Activated CD4-positive, alpha-beta T cell treated with anti-CD3 and anti-CD28 coated beads, Interleukin-2, amount 50 U/mL, for 24 hours (primary cell): ENCODE measurements at places on chromosomes 6 and 20.
A peak's percentile ranks its signal among the peaks of the same experiment; 100 is the strongest.

DNA sequence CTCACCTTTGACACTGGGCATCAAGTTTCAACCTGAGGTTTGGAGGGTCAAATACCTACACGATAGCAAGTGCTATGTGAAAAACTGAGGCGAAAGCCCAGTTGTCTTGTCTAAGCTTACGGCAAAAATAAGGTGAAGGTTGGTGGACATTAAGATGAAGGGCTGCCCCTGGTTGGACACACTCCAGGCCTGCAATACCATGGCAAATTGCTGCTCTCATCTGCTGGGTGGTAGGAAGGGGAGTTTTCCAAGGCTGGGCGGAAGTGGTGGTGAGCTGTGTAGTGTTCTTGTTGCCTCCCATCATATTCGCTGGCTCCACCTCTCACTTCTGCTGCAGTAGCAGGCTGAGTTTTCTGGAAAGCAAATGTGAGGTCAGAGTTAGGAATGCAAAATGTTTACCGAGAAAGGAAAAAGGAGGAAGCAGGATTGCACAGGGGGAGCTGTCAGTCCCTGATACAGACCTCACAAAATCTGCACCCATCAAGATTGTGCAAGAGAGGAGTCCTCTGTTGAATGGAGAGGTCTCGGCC lies 33.7 kb downstream of the SCP2D1 start:
- DNase-seq, result no peak

DNA sequence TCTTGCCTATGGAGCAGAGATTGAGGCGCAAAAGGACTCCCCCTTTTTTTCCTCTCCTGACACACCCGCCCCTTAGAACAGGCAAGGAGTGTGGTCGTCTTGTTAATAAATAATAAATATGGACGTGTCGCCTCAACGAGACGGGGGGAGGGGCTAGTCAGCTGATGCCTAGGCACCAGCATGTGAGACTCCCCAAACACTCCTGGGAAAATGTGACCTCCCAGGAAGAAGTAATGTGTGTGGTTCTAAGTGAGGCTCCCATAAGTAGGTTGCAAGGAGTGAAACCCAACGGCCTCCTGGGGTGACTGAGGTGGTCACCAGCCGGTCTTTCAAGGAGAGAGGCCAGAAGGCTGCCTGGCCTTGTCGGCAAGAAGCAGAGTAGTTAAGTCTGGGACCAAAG lies 1.1 kb upstream of the FAXC start:
- DNase-seq, result no peak

DNA sequence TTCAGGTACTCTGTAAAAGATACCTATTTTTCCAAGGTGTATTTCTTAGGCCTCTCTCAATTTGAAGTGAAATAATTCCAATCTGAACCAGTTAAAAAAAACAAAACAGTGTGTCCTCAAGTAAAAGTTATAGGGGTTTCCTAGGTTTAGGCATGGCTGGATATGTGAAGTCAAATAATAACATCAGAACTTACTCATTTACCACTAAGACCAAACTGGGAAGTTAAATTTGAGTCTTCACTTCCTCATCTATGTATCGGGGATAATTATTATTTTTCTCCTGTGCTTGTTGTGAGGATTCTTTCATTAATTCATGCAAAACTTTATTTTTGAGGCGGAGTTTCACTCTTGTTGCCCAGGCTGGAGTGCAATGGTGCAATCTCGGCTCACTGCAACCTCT lies 86.2 kb upstream of the PTPRK start:
- no peak for DNase-seq

GRCh38 chr6:5122504-5123112 lies 37.5 kb downstream of the PPP1R3G start:
- DNase-seq, result no peak

DNA sequence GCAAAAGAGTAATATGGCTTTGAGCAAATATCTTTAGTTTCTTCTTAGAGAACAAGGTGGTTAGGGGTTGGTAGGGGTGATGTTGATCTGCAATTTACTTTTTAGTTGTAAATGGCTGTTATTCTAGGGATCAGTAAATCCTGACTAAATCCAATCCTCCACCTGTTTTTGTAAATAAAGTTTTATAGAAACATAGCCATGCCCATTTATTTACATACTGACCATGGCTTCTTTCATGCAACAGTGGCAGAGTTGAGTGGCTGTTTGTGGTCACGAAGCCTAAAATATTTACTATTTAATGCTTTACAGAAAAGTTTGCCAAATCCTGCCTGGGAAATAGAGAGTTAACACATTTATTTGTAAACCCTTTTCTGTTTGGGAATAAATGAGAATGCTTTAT lies 14.7 kb downstream of the HIVEP1 start:
- DNase-seq, result no peak

- DNase-seq, result no peak
Observed at GRCh38 chr6:108798670-108799353, 49.4 kb upstream of the ARMC2 start.

DNA sequence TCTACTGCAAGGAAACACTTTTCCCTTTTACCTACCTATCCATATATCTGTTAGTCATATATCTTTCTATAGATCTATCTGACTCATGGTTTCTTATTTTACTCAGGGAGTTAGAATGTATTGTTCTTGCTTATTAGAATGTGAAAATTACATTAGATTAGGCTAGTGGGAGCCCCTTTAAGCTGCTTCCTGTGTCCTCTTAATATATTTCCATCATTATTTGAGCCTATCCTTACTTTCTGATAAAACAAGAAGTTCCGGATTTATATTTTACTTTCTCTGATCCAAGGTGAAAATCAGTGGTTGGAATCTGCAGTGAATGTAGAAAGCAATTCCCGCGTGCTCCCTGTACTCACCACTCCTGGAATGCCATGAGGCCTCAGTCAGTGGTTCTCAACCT lies 31.0 kb downstream of the CST2 start:
- DNase-seq, result no peak

GRCh38 chr20:45629496-45630100 lies at the start of gene WFDC10A:
Gene WFDC10A (plus strand): TSS chr20:45629739. CDS start chr20:45629814, 75 bp downstream.
- DNase-seq, result peak; percentile 21

DNA sequence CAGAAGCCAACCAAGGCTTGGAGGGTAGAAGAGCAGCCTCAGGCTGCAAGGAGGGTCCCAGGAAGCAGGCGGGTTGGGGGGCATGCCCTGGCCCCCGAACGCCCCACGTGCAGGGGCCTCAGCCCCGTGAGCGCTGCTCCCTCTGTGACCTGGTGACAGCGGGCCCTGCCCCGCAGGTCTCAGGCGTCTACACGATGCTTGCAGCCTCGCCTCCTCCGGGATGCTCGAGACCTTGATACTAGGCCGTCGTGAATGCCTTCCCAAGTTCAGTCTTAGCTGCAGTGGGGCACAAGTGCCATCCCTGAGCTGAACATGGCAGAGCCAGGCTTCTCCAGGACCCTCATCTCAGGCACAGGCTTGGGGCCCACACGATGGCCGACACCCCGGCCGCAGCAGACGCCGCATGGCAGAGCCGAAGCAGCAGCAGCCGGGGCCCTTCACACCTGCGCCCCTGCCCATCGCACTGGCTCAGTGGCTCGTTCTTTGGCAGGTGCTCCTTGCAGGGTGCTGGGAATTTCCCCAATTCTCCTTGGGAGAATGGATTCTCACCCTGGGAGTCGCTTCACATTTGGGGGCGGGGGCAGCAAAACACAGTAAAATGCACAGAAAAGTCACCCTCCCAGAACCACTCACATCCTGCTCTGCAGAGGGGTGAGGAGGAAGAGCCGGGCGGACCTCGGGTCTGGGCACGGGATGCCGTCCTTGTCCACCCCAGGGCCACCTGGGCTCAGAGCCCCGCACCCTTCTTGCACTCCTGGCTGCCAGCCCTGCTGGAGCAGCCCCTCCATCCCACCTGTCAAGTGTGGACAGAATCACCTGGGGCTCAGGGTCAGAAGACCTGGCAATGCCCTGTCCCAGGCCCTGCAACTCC lies 161.8 kb downstream of the DLL1 start:
- no peak for DNase-seq

DNA sequence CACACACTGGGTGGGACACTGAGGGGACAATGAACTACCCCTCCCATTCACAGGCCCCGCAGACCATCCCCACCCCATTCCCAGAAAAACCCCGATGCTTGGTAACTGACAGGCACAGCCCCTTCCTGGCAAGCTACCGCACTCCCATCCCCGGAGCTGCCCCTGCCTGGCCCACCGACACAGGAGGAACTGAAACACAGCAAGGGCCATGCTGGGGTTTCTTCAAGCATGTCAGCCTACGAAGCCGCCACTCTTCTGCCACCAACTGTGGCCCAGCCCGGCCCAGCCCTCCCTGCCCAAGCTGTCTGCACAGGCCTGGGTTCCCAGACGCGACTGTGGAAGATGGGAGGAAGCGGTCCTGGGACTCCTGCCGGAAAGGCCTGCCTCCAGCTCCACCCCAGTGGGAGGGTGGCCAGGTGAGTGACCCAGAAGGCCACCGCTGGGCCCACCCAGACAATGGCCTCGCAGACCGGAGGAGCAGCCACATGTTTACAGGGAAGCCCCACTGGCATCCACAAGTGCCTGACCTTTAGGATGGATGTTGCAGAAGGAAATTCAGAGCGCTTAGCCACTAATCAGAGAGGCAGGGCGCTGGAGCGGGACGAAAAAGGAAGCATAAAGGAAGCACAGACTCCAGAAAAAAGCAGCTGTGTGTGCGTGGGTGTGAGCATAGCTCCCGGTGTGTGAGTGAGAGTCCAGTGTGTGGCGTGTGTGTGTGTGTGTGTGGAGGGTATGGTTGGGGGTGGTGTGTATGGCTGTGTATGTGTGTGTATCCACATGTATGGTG lies 91.6 kb downstream of the PRND start:
- DNase-seq, result no peak

DNA sequence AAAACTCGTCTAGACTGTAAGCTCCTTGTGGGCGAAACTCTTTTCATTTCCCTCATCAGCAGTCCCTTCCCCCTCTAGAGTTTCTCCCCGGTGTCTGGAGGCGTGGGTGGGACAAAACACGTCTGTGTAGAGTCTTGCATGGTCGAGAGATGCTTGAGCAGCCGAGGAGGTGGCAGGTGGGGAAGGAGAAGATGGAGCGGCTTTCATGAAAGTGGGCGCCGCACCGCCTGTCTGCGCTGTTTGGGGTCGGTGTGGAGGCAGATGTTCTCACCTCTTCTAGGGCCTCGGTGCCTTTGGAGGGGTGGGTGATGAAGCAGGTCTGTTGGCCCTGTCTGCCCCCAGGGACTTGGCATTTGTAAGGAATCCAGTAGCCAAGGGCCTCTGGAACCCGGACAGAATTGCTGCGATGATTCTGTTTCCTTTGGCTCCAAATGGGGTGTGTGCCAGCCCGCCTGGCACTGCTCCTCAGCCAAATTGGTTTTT lies 1.2 kb downstream of the BRPF3 start:
- no peak for DNase-seq

DNA sequence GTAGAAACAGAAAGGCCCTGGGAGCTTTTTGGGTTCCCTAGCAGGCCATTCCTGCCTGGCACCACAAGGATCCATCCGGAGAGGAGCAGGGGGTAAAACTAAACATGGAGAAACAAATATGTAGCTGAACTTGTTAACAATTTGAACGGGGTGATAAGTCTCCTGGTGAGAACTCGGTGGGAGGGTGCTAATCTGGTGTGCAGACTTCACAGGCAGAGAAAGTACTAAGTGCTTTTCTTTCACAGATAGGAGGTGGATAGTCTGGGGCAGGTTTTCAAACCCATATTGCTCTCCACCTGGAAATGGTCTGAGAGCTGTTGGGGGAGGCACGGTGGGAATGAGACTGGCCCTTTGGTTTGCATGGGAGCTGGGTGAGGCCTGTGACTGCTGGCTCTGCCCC lies 196.3 kb upstream of the FUT9 start:
- no peak for DNase-seq

DNA sequence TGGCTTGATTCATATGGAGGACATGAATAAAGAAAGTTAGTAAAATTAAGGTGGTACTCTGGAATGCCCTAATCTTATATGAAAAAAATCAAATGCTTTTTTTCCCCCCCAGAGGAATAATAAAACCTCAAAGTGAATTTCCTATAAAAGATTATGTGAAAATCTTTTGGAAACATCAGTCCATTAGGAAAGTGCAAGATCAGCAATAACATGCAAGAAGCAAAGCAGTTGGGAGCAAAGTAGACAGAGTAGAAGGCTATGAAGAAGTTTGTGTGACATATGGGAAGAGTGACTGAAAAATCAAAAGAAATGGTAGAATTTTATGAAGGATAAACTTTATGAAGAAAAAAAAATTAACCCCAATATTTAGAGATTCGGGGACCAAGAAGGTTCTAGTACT lies 998.0 kb upstream of the EPHA7 start:
- no peak for DNase-seq

DNA sequence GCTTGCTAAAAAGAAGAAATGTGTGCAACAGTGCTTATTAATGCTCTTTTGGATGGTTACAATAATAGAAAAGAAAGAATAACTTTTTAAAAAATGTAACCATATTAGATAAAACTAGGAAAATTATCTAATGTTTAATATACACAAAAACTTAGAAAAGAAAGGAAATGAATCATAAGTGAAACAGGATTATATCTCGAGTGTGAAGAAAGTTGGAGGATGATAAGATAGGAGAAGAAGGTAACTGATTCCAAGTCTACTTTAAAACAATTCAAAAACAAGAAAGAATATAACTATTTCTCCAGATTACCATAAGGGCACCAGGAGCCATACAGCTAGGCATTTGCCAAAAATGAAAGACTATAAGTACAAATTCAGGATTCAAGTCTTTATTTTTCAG lies 73.0 kb downstream of the PHIP start:
- no peak for DNase-seq

DNA sequence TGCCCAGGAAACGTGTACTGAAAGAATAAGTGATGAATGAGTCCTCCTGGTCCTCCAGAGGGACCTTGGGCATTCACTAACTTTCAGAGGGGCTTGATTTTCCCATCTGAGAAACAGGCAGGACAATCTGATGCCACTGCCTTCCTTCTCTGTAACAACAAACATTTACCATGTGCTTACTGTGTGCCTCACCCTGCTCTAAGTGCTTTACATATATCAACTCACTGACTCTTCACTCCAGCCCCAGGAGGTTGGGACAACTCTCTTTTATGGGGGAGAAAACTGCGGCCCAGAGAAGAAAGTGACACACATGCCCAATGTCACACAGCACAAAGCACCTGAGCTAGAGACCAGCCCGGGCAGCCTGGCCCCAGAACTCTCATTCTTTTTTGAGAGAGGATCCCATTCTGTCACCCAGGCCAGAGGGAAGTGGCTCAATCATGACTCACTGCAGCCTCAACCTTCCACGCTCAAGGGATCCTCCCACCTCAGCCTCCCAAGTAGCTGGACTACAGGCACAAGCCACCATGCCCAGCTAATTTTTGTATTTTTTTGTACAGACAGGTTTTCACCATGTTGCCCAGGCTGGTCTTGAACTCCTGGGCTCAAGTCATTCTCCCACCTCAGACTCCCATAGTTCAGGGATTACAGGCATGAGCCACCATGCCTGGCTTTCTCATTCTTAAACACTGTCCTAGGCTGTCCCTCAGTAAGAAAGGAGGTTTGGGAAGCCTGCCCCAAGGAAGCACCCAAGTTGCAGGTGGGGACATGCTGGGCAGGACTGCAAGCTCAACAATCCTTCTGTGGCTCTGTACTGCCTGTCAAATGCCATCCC lies 38.0 kb downstream of the NOL4L start:
- DNase-seq, result no peak

GRCh38 chr6:53618219-53618618 lies 47.3 kb downstream of the KLHL31 start:
- no peak for DNase-seq
